ENCODE measurements at places on chromosomes 7 and 10.
A peak's percentile ranks its signal among the peaks of the same experiment; 100 is the strongest.

GRCh38 chr10:1643161-1643907 is 94.0 kb downstream of the ADARB2 start:
- DNase-seq = peak; percentile 82

GRCh38 chr10:10138685-10139084 is 879.0 kb upstream of the CELF2 start:
- no peak for DNase-seq

- no peak for DNase-seq
These were observed 213.7 kb downstream of the HTR7 start for GRCh38 chr10:90644165-90644564.

GRCh38 chr10:23405540-23405939 is 33.3 kb upstream of the OTUD1 start:
- no peak for DNase-seq

DNA sequence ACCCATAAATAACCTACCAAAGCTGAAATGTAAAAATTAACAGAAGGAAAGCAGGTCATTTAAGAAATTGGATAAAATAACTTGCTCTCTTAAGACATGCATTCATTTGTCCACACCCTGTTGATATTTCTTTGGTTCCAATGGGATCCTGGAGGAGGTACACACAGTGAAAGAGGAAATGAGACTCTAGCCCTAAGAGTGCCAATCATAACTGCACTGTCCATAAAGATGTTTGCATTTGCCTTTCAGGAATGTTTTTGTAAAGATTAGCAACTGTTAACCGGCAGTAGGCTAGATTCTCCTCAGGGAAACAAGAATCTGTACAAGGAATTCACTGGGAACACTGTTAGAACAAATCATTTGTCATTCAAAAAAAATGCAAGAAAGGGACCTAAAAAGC is 61.0 kb downstream of the MEOX2 start:
- DNase-seq = peak; percentile 17

- no peak for DNase-seq
These were observed 72.3 kb upstream of the CACUL1 start for GRCh38 chr10:118827053-118827452.

- DNase-seq = no peak
These were observed 87.6 kb upstream of the ADARB2 start for GRCh38 chr10:1824928-1825327.

DNA sequence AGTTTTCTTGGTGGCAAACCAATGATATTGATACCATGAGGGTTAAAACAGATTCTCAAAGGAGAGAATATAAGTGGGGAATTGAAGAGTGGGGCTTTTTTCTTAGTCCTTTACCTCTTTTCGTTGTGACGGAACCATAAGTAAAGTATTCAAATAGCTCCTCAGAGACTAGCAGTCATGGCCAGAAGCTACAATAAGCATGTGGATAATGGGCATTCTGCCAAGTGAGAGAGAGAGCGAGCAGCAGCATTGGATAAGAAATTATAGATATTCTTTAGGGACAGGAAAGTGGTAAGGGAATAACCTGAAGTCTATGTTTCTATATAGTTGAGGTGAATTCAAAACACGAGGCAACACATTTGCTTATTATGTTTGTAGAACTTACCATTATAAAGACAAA is 235.1 kb downstream of the SEMA3E start:
- no peak for DNase-seq

GRCh38 chr10:11225935-11226334 is 208.3 kb downstream of the CELF2 start:
- DNase-seq = peak; percentile 13

DNA sequence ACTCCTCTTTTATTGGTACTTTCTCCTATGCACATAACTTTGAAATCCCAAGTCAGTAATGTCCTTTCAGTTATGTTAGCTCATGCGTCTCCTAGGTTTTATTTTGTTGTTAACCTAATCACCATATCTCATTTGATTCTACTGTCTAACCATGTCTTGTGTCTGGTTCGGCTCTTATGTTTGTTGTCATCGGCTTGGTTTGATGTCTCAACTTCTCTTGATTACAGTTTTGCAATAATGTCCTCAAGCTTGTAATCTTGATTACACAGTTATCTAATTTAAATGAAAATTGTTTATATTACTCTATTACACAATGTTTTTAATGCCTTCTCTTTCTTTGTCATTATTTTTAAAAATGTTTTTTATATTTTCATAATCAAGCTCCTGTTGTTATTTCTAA is 35.9 kb upstream of the SEMA3A start:
- DNase-seq = no peak

DNA sequence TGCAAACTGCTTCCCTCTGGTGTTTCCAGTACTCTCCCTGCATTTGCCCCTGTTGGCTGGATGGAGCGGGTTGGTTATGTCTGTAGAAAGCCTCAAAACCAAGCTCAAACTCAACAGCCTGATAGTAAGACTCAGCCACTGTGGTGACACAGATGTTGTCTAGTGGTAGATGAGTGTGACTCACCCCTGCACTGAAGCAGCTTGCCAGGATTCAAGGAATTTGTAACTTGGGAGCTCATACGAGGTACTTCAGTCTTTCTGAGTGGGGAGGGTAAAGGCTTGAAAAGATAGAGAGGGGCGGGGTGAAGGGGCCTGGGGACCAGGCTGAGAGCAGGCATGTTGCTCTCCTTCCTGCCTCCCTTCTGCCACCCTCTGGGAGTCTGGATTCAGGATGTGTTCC is 22.9 kb upstream of the AQP1 start:
- DNase-seq = no peak

- no peak for DNase-seq
These were observed 498.0 kb upstream of the ZMIZ1 start for GRCh38 chr10:78570633-78571235.

DNA sequence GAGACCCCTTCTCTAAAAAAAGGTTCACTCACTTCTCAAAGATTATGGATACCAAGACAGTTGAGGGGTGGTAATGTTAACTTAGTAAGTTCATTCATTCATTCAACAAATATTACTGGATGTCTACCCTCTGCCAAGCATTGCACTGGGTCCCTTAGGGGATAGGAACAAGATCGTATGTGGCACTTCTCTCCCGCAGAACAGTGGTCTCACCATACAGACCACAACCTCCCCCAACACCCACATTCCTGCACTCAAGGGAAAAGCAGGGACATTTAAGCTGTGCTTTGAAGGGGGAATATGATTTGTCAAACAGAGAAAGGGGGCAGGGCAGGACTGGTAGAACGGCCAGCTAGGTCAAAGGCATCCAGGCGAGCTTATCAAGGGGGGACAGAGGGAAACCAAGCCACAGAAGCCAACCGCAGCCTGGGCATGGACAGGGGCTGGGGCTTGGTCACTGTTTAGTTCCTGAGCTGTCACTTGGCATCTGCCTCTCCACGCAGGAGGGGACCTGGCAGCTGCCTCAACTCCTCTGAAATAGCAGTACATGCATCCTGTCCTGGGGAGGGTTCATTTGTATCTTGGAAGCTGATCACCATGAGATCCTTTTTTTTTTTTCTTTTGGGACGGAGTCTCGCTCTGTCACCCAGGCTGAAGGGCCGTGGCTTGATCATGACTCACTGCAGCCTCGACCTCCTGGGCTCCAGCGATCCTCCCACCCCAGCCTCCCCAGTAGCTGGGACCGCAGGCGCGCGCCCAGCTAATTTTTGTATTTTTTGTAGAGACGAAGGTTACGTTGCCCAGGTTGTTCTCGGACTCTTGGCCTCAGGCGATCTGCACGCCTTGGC is 949 bp upstream of the CLIP2 start:
- no peak for DNase-seq

DNA sequence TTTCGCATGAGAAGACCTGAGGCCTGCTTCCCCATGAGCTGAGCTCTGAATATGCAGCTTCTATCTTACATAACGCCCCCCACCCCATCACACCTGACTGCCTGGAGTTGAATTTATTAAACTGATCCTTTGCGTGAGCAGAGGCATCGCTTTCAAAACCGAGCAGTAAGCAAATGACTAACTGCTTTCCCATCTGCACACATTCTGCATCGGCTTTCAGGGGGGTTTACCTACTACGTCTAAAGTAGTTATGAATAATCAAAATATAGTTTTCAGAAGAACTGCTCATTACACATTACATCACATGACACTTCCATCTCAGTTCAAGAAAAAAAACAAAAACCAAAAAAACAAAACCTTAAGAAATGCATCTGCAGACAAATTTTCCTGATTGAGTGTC is 54.7 kb upstream of the EGR2 start:
- DNase-seq = no peak

- DNase-seq = no peak
These were observed 88.8 kb downstream of the GSAP start for GRCh38 chr7:77327067-77327931.

DNA sequence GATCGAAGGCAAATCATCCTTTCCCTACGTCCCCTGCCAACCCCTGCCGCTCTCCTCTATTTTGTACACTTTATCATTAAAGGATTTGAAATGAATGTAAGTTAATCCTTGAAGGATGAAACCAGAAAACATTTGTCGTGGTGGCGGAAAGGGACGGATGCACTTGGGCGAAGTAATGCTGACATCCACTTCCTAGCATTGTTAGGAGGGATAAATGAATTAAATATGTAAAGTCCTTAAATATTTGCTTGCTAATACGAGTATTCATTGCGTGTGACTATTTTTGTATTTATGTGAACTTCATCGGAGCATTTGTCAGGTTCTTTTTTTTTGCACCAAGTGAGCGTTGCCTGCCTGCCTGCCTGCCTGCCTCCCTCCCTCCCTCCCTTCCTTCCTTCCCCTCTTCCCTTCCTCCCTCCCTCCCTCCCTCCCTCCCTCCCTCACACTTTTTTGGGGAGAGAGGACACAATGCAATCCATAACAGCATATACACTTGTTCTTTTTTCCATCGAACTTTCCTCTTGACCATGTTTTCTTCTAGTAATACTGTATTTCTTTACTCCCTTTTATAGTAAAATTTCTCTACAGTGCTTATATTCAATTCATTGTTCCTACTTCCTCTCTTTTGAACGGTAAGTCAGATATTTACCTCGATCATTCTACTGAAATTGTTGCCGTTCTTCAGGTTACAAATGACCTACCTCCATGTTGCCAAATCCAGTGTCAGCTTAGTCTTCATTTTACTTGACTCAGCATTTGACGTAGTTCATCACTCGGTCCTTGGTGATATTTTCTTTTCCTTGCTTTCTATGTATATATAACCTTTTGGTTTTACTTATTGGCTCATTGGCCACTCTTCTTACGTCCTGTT is 831 bp downstream of the CCDC7 start:
- no peak for DNase-seq

DNA sequence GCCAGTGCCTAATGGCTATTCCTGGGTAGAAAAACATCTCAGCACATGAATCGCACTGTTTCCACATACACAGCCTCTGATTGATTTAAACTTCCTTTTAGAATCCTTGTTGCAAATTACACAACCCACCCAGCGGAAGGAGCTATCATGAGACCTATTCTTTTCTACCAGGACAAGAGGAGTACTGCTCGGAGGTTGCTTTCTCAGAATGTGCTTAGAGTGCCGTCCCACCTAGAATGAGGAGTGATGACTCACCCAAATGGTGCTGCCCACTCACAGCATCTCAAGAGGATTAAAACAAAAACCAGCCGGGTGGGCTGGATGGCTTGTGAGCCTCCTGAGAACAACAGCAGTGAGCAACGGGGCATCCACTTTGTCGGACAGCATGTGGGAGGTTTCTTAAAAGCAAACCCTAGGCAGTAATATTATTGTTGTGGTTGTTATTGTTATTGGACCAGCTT is 128.9 kb downstream of the DGKI start:
- no peak for DNase-seq

- no peak for DNase-seq
These were observed 26.1 kb upstream of the FIS1 start for GRCh38 chr7:101271021-101271420.

DNA sequence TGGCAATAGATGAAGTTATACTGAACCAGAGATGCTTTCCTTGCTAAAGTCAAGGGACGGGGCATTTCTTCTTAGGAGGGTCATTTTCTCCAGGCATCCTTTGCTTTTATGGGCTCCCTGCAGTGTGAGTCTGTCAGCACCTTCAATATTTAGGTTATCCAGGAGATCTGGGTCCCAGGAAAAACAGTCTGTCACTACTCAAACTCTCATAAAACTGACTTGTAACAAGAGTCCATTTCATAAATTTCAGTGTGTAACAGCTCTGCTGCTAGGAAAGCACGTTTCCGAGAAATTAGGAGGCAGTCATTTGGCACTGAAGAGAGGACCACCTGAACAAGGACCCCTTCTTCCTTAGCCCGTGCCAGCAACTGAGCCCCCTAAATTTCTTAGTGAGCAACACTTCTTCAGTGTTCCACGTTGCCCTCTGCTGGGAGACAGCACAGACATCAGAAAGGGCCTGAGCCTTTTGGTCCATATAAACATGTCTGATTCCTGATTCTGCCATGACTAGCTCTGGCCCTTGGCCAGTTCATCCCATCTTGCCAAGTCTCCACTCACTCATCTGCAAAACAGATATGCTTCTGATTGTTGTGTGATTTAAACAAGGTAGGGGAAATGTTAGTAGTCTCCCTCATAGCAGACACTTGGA is 7.2 kb downstream of the GCC1 start:
- DNase-seq = no peak

- DNase-seq = no peak
These were observed 161.7 kb upstream of the MKI67 start for GRCh38 chr10:128287921-128288320.

DNA sequence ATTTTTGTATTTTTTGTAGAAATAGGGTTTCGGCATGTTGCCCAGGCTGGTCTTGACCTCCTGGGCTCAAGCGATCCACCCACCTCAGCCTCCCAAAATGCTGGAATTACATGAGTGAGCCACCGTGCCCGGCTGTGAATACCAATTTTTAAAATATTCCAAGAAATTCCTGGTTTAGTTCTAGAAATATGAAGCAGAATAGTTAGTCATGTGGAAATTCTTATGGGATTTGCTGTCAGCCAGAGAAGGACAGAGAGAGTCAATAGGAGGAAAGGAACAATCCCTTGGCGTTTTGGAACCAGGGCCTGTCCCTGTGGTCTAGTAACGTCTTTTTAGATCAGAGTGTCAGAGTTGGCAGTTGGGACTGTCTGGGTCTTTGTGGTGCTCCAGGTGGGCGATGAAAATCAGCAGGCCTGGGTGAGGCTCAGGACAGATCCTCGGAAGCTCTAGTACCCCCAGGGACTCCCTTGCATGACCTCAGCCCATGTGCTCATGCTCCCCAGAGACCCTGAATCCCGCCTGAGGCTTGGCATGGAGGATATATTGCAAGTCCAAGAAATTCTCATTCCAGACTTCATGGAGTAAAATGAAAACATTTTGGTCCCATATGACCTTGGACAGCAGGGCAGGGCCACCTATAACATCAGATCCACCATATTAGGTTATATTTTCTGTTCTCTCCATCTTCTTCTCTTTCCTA is 7.8 kb downstream of the NODAL start:
- no peak for DNase-seq
